ENCODE measurements at places on chromosomes 3 and 15.

- no peak for DNase-seq
These were observed 35.9 kb downstream of the CCK start for GRCh38 chr3:42229942-42230688.

- DNase-seq = no peak
These were observed 260.5 kb downstream of the WDR72 start for GRCh38 chr15:53498996-53499395.

- no peak for DNase-seq
These were observed 19.8 kb downstream of the WDR73 start for GRCh38 chr15:84634228-84634837.

DNA sequence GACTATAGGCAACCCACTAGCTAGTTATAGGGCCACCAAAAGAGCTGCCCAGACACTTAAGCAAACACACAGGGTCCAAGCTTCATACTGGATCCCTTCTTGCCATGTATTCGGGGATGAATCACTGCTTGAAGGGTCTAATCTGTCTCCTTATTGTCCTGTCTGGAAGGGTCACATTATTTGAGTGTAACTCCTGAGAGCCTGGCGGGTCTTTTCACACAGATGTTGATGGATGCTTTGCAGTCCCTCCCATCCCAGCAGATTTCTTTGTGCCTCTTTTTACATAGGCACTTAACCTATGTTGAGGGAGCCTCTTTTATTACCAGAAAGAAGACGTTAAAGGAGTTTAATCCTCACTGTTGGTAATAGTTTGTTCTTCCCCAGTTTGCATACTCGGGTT, 56.6 kb downstream of the BBX start:
- DNase-seq = no peak

DNA sequence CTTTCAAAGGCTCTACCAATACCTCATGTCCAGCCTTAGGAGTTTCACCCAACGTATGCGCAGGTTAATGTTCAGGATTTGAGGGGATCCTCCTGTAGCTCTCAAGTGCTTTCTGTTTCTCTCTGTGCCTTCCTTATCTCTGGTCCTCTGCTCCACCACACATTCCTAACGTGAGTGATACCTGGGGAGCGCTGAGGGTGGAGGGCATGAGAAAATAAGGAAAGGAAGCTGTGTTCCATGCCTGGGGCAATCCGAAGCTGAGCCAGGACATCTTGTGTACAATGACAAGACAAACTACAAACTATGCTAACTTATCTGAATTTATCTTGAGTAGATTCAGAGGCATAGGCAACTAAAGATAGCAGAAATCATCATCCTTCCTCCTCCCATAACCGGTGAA, 136.4 kb downstream of the SST start:
- DNase-seq = no peak

DNA sequence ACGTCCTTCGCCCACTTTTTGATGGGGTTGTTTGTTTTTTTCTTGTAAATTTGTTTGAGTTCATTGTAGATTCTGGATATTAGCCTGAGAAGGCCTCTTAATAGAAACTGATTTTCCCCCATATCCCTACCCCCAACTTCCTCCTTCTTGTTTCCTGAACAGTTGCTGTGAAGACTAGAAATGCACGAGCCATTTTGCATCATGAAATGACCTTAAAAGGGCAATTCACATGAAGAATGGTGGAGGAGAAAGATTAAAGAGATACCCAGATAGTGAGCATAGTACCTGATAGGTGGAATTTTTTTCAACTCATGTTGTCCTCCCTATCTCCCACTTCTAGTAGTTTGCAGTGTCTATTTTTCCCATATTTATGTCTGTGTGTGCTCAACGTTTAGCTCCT, 55.2 kb upstream of the KCNH8 start:
- DNase-seq = no peak

DNA sequence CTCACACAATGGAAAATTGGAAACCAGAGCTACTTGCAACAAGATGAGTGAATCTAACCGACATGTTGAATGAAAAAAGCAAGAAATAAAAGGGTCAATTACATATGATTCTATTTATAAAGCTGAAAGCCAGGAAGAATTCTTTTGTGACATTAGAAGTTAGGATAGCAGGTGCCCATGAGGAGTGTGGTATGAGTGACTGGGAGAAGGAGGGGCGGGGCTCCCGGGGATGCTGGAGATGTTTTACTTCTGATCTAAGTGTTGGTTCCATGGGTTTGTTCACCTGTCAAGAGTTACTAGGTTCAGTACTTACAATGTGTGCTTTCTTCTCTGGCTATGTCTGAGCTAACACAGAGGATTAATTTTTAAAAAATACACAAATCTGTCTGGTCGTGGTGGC, 60.8 kb downstream of the NSMCE3 start:
- DNase-seq = no peak

- DNase-seq = no peak
These were observed 75.6 kb downstream of the ST6GAL1 start for GRCh38 chr3:187005827-187006481.

- no peak for DNase-seq
These were observed 12.8 kb upstream of the SH3BP5 start for GRCh38 chr3:15345066-15345607.

GRCh38 chr3:4394048-4394447, 73.0 kb downstream of the SUMF1 start:
- no peak for DNase-seq

DNA sequence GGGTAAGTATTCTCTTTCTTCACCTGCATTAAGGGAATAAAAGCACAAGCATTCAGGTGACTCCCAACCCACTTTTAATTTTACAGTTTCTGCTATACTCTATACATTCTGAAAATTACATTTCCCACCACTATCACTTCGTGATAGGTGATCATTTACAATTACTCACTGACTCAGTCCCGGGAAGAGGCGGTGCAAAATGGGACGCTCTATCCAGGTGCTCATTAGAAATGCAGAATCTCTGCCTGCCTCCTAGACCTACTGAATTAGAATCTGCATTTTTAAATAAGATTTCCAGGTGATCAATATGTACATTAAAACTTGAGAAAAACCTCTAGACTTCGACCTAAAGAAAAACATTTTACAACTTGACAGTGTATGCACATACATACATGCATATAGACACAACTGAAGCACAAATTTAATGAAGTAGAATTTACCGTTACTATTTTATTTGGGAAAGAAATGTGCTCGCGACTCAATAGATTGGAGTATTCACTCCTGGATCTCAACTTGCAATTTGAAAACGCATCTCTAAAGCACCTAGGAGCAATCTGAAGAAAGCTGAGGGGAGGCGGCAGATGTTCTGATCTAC, 598 bp upstream of the TGFBR2 start:
- no peak for DNase-seq

- no peak for DNase-seq
These were observed 800.6 kb upstream of the LMCD1 start for GRCh38 chr3:7700977-7701376.

GRCh38 chr3:182455011-182455410, 338.3 kb upstream of the ATP11B start:
- DNase-seq = no peak

- no peak for DNase-seq
These were observed 116.2 kb upstream of the CHRM5 start for GRCh38 chr15:33852094-33852493.

All from activated T-helper 1 cell treated with anti-CD3 and anti-CD28 coated beads, Interleukin-2, amount 50 U/mL, for 16 hours (primary cell).